NCI-H1105 treated with DMSO at 0.1 percent for 48 hours (cell line): ENCODE measurements at places on chromosomes 6 and 20.

GRCh38 chr6:7131390-7131789, 23.6 kb downstream of the RREB1 start:
- no peak for DNase-seq

GRCh38 chr20:24507182-24507853, 37.9 kb downstream of the SYNDIG1 start:
- DNase-seq: no peak

DNA sequence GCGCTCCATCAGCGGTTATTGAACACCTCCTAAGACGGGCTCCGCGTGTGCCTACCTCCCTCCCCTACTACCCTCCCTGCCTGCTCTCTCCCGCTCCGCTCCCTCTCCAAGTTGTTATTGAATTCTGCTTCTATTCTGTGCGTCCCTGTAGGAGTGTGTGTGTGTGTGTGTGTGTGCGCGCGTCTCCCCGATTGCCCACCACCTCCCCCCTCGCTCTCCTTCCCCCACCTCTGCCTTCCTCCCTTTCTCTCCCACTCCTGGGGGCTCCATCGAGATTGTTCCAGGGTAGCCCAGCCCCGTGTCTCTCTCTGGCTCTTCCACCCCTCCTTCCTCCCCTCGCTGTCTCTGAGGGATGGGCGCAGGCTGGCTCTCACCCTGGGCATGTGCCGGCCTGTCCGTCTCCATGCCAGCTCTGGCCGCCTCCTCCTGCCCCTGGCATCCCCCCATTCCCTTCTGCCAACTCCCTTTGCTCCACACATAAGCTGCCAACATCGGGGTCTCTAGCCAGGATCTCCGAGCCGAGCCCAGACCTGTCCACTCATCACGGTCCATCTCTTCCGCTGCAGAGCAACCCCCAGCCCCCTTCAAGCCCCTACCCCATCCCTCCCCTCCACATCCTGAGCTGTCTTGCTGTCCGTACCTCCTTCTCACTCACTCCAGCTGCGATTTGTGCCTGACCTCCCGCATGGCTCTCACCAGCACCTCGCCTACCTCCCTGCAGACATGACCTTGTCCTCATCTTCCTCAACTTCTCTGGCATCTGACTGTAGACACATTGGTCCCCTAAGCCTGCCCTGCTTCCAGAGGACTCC, 68.5 kb downstream of the SRC start:
- DNase-seq: peak; percentile 89

DNA sequence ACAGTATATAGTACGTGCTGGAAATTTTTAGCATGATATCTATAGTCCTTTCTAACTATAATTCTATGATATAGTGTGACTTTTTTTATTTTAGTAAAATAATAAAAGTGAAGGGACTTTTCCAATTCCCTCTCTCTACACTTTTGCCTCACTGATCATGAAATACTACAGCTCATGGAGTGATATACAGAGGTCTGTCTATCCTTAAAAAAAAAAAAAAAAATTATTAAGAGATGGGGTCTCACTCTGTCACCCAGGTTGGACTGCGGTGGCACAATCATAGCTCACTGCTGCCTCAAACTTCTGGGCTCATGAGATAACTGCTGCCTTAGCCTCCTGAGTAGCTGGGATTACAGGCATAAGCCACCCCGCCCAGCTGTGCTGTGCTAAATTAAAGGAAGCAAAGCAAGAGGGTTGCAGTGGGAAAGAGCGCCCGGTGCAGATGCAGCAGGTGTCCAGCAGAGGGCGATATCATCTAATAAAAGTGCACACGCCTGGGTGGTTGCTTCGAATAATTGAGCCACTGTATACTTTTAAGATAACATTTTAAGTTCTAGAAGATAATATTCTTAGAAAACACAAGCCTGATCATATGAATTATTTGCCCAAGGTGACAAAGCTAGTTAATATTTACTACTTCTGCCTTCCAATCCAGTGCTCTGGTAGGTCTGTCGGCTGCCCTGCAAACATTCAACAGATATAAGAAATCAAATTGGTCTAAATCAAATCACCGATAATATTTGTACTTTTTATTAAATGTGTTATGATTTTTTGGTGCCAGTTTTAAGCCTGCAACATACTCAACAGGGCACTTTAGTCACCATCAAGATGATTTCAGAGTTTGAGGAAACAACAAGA, 94.9 kb upstream of the NT5E start:
- peak; percentile 64 for DNase-seq

GRCh38 chr6:87441711-87442110, 31.1 kb upstream of the SLC35A1 start:
- DNase-seq: no peak

GRCh38 chr6:83417880-83418663, 12.8 kb downstream of the ME1 start:
- peak; percentile 59 for DNase-seq

GRCh38 chr6:7486951-7487350, 54.5 kb upstream of the DSP start:
- DNase-seq: no peak

- DNase-seq: no peak
Observed at GRCh38 chr20:47805951-47806350, 20.7 kb upstream of the SULF2 start.

GRCh38 chr6:112432853-112433252, 85.7 kb downstream of the RFPL4B start:
- no peak for DNase-seq

- DNase-seq: no peak
Observed at GRCh38 chr6:39343396-39343870, 20.9 kb upstream of the KCNK16 start.

DNA sequence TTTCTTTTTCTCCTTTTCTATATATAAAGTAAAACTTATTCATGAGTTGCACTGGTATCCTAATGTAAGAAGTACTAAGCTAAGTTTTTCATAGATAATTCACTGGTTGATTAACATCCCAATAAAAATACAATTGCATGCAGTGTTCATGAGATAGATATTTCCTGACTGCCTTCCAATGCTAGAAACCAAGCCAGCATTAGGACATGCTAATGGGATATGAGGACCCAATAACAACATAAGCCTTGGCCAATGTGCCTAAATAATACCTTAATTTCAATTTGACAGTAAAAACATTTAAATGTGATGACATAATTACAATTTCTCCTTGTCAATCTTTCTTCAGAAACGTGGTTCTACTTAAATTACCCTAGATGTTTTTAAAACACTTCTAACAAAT, 152.7 kb downstream of the RNGTT start:
- DNase-seq: no peak

DNA sequence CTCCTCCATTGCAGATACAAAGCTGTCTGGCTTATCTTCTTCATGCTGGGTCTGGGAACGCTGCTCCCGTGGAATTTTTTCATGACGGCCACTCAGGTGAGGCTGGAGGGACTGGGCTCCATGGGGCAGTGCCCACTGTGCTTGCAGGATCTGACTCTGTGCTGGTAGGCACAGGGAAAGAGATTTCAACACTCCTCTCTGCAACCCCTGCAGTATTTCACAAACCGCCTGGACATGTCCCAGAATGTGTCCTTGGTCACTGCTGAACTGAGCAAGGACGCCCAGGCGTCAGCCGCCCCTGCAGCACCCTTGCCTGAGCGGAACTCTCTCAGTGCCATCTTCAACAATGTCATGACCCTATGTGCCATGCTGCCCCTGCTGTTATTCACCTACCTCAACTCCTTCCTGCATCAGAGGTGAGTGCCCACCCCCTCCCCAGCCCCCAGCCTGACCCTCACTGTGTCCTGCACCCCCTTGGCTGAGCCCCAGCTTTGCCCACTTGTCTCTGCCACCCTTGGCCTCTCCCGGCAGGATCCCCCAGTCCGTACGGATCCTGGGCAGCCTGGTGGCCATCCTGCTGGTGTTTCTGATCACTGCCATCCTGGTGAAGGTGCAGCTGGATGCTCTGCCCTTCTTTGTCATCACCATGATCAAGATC, 6.1 kb downstream of the SLC29A1 start:
- no peak for DNase-seq

DNA sequence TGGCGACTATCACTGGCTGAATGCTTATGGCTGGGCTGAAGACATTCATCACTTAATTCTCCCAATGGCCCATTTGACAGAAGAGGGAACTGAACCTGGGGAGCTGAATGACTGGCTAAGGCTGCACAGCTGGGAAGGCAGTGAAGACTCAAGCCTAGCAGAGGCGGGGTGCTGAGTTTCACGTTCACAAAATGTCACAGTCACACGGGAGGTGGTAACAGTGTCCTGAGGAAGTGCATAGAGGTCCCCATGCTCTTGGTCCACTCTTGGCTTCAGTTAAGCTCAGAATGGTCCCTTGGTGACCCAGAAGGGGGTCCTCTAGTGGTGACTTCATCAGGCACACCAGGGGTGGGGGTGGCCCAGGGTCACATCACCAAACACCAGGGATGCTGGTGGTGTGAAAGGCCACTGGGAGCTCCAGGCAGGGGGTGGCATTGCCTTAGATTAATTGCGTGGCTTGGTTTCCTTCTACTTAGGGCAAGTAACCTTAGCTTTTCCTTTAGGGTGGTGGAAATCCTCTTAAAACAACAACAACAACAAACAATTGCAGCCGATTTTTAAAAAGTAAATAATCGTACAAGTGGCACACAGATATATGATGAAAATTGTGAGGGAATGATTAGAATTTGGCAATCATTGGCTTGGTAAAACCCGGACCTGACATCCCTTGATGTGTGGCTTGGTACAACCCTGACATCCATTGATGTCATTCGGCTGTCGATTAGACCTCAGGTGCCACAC, 45.0 kb downstream of the SULF2 start:
- DNase-seq: no peak
